ENCODE measurements at places on chromosomes 4 and X.

- DNase-seq, result no peak
Observed at GRCh38 chrX:25807022-25807421, 331.1 kb upstream of the MAGEB18 start.

DNA sequence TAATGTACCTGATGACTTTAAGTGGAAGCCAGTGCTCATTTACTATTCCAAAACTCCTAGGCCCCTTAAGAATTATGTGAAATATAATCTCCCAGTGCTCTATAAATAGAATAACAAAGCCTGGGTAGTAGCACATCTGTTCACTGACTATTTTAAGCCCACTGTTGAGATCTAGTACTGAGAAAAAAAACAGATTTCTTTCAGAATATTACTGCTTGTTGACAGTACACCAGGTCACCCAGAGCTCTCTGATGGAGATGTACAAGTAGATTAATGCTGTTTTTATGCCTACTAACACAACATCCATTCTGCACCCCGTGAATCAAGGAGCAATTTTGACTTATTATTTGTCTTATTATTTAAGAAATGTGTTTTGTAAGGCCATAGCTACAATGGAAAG lies 75.7 kb downstream of the FAM47C start:
- DNase-seq, result no peak

DNA sequence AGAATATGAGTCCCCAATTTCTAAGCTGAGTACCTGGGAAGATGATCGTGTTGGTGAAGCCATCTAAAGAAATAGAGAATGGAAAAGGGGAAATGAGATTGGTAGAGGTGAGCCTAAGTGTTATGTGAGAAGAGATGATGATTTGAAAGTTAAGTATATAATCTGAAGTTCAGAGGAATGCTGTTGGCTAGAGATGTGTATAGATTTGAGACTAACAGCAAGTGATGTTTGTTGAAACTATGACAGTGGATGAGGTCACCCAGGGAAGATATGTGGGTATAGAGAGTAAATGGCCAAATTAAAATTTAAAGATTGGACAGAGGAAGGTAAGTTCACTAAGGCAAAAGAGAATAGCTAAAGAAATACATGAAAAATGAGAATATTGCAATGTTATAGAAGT lies 324.2 kb downstream of the MAPK10 start:
- no peak for DNase-seq

- DNase-seq, result no peak
Observed at GRCh38 chr4:88940506-88940905, 116.5 kb downstream of the FAM13A start.

DNA sequence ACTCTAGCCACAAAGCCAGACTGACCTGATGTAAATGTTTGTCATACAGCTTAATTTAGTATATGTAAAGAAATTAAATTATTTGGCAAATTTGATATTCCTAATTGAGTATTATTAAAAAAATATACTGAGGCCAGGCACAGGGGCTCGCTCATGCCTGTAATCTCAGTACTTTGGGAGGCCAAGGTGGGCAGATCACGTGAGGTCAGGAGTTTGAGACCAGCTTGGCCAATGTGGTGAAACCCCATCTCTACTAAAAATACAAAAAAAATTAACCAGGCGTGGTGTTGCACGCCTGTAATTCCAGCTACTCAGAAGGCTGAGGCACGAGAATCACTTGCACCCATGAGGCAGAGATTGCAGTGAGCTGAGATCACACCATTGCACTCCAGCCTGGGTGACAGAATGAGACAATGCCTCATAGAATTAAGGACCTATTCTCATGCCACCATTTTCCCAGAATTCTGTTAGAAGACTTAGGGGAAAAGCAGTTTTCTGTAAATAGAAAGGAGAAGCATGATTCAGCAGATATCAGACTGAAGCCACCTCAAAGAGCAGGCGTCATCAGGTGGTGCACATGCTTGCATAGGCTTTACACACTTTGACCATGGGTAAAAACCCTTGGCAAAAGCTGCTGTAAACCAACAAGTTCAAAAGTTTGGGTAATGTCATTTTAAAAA lies 6.1 kb downstream of the UBQLN2 start:
- DNase-seq, result no peak

DNA sequence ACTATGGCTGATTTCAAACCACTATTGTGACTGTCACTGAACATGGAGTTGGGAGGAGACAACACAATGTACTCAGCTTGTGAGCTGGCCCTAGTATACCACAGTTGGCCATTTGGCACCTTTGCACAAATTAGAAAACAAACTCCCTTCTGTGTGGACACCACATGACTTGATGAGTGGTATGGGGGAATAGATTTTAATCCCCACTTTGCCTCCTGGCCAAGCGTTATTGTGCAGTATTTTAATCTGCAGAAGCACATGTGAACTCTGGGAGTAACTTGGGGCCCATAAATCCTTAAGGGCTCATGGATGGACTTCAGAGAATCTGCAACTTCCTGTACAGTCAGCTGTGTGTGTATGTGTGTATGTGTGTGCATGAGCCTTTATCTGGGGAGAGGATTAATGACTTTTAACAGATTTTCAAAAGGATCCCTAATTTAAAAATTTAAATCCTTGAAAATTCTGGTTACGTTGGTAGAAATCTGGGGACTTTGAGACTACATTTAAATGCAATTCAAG lies 105.0 kb upstream of the PAQR3 start:
- no peak for DNase-seq

DNA sequence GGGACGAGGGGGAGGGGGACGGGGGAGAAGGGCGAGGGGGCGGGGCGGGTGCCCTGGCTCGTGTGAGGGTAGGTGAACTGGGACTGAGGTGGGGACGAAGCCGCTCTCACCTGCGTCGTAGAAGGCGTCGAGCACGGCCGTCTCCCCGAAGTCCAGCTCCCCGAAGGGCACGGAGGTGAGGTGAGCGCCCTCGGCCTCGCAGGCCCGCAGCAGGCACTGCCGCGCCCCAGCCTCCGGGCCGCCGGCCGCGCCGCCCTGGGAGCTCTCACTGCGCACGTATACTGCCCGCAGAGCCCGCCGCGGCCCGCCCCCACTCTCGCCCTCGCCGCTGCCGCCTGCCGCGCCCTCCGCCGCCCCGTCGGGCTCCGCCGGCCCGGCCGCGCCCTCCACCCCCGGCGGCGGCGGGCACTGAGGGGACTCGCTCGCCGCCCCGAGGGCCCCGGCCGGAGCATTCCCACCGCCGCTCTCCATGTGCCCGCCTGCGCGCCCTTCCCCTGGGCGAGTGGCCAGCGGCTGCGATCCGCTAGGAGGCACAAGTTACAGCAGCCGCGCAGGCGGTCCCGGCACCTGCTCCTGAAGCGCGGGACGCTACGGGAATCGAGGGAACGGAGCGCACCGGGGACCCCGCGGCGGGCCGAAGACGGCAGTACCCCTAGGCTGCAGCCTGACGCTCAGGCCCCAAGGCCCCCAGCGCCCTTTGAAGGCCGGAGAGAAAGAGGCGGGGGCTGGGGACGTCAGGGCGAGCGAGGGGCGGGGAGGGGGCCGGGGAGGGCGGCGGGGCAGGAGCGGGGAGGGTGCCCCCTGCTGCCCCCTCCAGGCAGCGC lies at the start of gene MAP3K15:
TSS of gene MAP3K15 (minus strand) at position 718 of the 824 bp plus-strand sequence. CDS start at position 471, 247 bp downstream.
- DNase-seq, result no peak

GRCh38 chr4:69858690-69859089 lies 1.3 kb downstream of the SULT1E1 start:
- no peak for DNase-seq

DNA sequence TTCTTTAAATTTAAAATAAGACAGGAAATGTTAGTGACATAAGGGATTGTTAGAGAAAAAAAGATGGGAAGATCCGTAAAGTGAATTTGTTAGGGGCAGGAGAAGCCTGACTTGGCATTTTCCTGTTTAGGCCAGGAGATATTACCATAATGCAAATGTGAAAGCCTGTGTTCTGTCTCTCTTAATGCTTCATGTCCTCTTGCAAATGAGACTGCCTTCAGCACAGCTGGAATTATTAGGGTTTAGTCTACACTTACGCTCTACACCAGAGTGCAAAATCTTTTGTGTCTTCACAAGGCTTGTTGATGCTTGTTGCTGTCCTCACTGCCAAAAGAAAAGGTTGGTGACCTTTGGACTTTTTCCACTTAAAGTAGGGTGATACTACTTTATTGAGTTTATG lies 56.8 kb downstream of the JADE1 start:
- DNase-seq, result no peak

GRCh38 chr4:79820427-79820826 lies 252.6 kb downstream of the ANTXR2 start:
- DNase-seq, result no peak

DNA sequence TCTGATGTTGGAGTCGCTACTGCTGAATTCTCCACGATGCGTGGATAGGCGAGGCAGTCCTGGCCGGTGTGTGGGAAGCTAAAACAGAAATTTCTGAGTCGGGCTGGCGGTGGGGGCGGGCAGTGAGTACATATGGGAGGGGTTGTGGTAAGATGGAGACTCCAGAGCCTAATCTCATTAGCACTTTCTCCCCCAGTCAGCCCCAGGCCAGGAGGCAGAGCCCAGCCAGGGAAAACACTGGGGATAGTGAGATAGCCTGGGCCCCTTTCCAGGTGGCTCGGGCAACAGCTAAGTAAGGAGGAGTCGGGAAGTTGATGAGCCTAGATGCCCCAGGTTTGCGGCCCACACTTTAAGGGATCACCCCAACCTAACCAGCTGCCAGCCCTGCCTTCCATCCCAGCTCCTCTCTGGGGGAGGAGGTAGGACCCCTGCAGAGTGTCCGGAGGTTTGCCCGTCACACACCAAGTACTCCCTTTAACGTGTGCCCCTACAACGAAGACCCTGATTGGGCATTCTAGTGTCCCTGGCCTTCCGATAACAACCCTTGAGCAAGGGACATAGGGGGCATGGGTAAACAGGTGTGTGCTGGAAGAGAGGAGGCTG lies 2.4 kb upstream of the LOC101059915 start:
- DNase-seq, result no peak

- DNase-seq, result no peak
Observed at GRCh38 chrX:1190596-1191145, 21.8 kb downstream of the CRLF2 start.

DNA sequence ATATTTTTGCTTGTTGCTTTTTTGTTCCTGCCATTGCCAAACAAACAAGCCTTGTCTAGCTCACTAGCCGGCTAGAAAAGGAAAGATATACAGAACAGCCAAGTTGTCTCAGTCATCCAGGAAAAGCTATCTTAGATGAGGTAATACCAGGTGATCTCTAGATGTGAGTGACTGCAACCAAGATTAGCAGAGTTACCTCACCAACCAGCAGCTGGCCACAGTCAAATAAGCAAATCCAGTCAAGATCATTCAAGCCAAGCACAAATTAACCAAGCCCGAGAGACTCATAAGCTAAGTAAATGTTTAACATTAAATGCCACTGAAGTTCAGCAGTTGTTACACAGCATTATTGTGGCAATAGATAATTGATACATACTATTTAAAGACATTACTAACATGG lies 108.6 kb downstream of the CENPC start:
- no peak for DNase-seq

GRCh38 chr4:53196882-53197771 lies 168.7 kb downstream of the SCFD2 start:
- peak; percentile 82 for DNase-seq

- DNase-seq, result no peak
Observed at GRCh38 chr4:169124661-169125060, 114.6 kb upstream of the CBR4 start.

DNA sequence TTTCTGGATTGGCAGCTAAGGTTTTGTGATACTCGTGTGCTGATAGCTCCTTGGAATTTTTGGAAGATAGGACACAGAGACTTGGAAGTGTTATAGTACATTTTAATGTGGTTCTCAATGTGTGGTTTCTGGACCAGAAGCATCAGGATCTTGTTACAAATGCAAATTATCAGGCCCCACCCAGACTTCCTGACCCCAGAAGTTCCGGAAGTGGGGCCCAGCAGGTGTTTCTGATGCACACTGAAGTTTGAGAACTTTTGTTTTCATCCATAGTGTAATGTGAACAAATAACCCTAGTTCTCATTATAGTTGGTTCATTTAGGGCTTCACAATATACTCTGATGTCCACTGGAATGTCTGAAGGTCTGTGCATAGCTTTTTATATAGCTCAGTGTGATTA lies 49.6 kb downstream of the LAMP2 start:
- DNase-seq, result no peak

GRCh38 chr4:5374592-5374991 lies 323.3 kb downstream of the STK32B start:
- DNase-seq, result no peak

DNA sequence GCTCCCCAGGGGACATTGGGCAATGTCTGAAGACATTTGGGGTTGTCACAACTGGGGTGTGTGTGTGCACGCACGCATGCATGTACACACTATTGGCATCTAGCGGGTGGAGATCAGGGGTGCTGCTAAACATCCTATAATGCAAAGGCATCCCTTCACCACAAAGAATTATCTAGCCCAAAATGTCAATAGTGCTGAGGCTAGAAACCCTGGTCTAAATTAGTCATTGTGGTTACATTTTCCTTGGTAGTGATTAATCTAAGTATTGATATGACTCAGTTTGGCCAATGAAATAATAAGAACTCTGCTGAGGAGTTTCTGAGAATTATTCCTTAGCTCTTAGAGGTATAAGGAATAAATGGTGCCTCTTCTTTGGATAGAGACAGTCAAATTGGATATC lies 200.2 kb downstream of the CLCN4 start:
- no peak for DNase-seq

DNA sequence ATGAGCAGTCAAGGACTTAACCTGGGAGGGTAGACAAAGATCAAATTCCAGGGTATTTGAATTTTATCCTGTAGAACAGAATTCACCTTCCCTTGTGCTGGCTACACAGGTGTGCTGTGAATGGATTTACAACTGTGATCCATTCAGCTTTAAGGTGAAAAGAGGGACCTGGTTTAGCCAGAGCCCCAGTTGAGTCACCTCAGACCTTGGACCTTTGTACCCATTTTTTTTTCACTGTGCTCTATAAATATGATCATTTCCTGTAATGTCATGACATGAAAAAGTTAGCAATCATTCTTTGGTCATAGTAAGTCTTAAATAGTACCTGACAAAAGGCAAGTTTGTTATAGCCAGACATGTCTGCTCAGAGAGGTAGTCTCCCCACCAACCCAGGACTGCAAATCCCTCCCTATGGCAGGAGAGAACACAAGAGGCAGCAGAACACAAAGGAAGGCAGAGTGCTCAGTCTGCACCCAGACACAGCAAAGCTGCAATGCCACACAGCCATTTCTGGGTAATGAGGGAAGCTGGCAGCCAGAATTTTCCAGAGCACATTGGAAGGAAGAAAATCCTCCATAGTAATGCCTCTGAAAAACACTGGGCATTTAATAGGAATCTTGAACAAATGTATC lies 77.9 kb downstream of the CXXC4 start:
- no peak for DNase-seq

- no peak for DNase-seq
Observed at GRCh38 chr4:14165222-14165920, 537.8 kb upstream of the BOD1L1 start.
